ENCODE measurements at places on chromosomes 7 and 10.
A peak's percentile ranks its signal among the peaks of the same experiment; 100 is the strongest.

DNA sequence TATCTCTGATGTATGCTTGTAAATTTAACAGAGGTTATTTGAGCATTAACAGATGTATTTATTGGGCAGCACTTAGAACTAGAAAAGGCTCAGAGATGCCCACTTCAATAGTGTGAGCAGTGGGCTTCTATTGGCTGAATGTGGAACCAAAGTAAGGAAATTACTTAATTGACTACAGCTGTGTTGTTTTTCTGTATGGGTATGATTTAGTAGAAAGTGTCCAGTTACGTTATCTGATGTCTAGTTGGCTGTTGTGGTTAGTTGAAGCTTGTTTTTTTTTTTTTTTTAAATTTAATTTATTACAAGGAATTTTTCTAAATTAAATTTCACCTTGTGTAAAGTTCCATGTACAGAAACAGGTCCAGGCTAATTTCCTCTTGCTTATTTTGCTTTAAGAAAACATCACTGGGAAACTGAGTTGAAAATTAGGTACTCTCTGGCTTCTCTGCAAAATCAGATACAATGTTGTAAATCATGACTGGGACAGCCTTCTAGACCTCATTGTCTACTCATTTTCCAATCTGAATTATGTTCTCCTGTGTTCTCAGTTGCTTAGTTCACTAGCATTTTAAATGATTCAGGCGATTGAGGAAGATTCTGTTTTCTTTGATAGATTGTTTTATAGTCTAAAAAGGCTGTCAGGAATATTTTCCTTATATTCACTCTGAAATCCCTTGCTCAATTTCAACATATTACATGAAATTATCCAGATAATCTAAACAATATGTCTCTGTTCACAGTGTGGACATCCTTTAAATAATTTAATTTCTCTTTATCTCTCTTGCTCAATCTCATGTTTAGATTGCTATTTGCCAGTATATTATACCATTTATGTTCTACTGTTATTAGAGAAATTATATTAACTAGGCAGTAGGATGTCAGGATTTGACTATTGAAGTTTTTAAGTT lies 53.0 kb downstream of the PHF14 start:
- DNase-seq: no peak

DNA sequence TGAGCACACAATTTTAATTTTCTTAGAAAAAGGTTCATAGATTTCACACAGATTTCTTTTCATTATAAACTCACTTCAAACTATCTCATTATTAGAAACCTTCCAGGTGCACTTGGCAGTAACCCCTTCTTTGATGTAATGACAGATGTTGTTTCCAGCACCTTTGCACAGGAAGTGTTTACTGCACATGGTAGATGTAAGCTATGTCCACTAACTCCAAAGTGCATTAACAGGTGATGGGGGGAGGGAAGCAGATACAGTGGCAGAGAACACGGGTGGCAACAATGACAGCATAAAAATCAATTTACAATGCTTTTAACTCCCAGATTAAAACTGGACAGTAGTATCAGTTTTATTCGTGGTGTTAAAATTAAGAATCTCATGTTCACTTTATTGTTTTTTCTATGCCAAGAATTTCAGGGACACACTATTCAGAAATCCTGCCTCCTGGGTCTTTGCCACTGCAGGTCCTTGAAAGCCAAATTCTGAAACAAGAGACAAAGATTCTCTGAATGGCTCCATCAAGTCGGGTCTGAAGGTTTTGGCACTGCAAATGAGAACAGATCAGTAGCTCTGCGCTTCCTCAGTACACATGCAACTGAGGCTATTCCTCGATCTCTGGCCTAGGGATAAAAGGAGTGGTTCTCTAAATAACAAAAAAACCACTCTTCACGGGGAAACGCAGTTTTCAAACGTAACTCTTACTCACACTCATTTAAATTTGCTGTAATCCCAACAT lies 187.7 kb downstream of the JAZF1 start:
- DNase-seq: no peak

DNA sequence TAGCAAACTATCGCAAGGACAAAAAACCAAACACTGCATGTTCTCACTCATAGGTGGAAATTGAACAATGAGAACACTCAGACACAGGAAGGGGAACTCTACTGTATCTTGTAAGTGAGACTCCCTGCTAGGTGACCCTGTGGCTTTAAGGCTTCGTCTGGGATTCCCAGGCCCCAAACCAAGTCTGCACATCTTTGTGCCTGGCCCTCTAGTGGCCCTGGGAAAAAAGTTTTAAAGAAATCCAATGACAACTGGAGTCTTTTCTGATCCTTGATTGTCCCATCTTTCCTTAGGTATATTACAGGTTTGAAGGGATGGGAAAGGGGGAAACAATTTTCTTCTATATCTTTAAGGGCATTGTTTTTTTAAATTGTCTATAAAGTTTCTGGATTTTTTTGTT lies 10.6 kb upstream of the LIPM start:
- no peak for DNase-seq

DNA sequence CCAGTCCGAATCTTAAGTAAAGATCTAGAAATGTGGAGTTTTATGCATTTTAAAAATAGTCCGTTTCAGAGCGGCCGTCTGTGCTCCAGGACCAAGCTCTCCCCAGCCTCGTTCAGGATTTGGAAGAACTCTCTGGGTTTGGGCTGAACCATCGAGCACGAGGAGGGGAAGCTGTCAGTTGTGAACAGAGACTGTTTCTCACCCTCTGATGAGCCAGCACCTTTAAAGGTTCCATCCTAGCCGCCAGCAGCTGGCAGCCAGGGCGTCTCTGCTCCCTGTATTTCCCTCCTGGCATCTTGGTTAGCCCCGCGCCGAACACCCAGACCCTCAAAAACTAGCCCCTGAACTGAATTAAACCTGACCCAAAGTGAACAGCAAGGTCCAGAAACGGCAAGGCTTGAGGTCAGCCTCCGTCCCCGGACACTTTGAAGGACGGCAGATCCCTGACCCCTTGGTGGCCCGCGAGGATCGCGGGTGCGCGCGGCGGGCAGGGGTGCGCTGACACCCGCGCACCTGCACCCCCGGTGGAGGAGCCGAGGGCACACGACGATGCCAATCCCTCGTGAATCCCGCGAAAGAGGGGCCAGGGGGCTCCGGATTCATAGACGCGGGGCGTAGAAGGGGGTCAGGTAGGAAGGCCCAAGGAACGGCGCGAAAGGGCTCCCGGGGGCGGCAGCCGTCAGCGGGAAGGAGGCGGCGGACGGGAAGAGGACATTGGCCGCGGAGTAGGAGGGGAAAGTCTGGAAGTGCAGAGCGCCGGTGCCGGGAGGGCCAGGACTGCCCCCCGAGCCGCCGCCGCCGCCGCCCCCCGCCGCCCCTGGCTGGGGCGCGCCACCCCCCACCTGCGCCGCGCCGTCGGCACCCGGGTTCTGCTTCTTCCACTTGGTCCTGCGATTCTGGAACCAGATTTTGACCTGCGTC lies 2.7 kb downstream of the NKX1-2 start:
- DNase-seq: no peak

- DNase-seq: no peak
These were observed 29.3 kb upstream of the OSBPL3 start for GRCh38 chr7:25009257-25009656.

- no peak for DNase-seq
These were observed 295.5 kb downstream of the MDFIC start for GRCh38 chr7:115217373-115217772.

DNA sequence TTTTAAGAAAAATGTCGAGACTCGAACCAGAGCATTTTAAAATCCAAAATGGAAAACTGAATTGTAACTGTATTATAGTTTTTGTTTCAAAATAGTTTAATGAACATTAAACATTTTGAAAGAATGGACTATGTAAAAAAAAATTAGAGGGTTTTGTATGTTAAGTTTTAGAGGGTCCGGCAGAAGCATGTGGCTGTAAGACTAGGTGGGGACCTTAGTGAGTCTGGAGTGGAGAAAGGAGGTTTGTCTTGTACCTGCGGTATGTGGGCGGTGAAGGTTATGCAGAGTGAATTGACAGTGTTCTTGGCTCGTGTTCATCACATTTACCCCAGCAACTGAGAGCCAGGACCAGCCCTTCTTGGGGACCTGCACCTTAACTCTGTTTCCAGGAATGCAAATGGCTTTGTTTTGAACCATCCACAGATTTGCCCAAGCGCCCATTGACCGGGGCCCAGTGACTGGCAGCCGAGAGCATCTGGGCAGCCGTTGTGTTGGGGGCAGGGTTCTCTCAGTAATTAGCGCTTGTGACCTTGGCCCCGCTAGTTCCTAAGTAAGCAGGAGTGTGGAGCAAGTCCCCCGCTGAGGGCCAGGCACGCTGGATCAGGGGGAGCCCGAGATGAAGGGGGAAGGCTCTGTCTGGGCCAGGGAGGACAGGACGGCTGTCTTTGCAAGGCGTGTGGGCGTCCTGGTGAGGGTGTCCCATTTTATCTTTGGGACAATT lies 1.4 kb upstream of the KLF6 start:
- peak; percentile 66 for DNase-seq

DNA sequence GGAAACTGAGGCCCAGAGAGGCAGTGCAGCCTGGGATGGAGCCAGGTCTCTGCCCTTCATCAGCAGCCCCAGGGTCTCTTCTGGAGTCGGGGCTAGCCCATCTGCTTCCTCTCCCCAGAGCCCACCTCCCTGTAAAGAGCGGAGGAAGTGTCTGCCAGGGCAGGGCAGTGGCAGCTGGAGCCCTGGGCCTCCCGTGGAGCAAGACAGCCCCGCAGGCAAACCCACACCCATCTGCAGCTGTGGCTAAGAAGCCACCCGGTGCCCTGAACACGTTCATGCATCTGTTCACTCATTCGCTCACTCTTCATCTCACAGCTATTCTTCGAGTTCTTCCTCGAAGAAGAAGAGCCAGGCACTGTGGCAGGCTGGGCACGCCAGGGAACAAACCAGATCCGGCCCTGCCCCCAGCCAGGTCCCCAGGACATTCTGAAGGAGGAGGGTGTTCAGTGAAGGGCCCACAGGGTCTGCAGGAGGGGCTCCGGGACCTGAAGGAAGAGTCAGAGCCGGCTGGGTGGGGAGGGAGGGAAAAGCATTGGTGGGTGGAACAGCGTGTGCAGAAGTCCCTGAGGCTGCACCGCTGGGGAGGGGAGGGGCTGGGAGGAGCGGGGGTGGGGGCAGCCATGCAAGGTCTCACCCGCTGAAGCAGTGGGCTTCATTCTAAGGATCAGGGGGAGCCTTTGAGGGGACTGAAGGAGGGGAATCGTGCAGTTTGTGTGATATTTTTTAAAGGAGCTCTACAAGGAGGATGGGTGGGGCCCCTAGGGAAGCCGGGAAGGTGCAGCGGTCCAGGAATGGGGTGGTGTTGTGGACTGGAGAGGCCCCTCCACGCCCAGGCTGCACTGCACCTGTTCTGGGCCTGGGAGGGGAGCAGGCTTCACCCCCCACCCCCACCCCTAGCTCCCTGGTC lies 99.1 kb downstream of the UNCX start:
- DNase-seq: no peak

DNA sequence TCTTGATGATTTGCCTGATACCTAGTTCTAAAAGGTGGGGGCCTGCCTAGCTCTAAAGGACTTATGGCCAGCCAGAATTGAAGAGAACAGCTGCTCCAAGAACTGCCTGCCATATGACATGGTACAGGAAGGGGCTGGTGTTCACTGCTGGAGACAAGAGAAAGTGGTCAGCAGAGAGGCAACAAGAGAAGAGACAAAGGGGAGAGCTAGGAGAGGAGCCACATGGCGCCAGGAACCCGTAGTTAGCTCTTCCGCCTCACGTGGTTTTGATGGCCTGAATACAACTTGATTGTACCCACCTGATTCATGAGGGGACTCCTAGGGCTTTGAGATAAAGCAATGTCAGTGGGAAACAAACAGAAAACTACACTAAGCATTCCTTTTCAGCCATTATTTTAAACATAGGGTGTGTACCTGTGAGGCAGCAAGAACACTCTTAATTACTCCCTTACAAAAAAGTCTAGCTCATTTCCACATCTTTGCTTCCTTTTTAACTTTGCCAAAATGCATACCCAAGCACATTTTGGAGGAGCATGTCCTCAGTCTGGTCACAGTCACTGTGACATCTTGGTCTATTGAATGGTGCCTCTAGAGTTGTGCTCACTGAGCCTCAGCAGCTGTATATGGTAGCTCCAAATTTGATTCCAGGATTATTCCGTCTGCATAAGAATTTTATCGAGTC lies 71.6 kb downstream of the CCDC71L start:
- no peak for DNase-seq

DNA sequence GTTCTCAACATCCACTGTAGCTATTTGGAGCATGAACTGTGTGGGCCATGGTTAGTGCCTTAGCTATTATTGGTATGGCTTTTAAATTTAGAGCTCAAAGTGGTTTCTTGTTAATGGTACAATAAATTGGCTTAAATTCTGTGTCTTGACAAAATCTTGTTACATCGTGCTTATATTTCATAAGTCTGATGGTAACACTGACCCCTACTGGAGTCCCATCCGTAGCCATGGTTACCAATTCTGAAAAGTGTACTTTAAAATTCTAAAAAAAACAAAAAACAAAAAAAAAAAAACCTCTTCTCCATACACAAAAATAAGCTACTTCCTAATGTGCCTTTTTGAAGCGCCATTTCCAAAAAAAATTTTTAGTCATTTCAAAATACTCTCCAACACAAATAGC lies 6.4 kb upstream of the RPP30 start:
- no peak for DNase-seq

DNA sequence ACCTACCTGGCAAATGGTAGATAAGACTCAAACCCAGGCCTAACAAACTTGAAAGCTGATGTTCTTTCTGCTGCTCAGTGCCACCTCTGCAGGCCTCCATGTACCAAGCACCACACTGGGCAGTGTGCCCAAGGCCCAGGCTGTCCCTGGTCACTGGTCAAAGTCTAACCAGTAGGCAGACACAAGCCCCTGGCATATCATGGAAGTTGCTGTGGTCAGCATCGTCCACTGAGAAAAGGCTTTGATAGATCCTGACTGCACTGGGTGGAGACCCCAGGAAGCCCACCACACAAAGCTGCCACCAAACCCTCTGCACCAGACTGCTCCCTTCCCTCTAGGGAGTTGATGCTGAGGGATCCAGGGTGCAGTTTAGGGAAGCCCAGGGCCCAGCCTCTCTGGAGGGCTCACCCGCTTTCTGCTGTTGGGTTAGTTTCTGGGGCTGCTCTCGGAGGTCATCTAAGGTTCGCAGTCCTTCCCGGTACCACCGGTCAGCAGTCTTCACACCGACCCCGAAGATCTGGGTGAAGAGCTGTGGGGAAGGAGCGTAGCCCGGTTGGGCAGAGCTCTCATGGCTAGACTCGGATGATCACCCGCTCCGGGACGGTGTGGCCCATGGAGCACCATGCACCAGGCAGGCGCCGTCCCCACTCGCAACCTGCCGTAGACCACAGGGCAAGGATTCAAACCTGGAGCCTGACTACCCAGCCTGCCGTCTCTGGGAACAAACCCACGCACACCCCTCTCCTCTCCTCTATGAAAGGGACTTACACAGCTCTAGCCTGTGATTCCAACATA lies 6.0 kb downstream of the POLM start:
- no peak for DNase-seq

- no peak for DNase-seq
These were observed 7.4 kb upstream of the OPN4 start for GRCh38 chr10:86646933-86647332.

DNA sequence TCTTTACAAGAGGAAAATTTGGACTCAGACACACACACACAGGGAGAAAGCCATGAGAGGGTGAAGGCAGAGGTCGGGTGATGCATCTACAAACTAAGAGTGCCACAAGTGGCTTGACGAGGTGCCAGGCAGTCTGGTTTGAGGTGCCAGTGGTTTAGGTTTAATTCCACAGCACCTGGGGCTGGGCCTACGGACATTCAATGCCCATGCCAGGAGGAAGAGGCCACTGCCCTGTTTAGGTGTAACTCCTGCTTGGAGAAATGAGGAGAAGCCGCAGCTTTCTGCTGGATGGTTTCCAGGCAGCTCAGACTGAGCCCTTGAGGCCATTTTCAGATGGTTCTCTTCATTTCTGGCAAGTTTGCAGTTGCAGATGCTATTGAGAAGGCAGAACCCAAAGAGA lies 83.6 kb downstream of the HTR5A start:
- DNase-seq: no peak

GRCh38 chr10:3867454-3868270 lies 82.7 kb upstream of the KLF6 start:
- no peak for DNase-seq

All from right kidney (tissue), 9 donors.